Thymus (tissue), 14 donors: ENCODE measurements at places on chromosomes 6 and 20. TPM values are rescaled to one million over a fixed set of nuclear protein-coding genes. Genes with fewer than 3 reads are reported as not detected.

The MLIP gene
- total RNA-seq: 0.19 TPM

DNA sequence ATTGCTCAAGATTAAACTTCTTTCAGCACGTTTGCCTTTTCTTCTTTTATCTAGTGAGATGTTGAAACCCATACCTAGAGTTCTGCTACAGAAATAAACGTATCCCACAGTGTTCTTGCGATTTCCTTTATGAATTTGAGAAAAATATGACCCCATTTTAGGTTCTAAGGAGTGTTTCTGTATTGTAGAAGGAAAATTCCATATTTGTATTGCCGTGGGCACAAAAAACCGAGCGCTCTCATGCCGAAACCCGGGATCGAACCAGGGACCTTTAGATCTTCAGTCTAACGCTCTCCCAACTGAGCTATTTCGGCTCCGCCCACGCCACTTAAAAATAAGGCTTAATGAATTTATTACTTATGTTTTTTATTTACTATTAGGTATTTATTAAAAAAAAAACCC, 23.7 kb downstream of the ZNF311 start:
- H3K36me3 ChIP-seq: no peaks in the 10 kb centered on the region
- peak; percentile 31 for DNase-seq
- no peak overlapping the region for H3K27ac ChIP-seq

GRCh38 chr6:132614554-132614953, 9.5 kb downstream of the TAAR2 start:
- no peak for DNase-seq
- no peak overlapping the region for H3K27ac ChIP-seq
- H3K36me3 ChIP-seq: no peaks in the 10 kb centered on the region
- H3K27me3 ChIP-seq: no peaks in the 10 kb centered on the region

DNA sequence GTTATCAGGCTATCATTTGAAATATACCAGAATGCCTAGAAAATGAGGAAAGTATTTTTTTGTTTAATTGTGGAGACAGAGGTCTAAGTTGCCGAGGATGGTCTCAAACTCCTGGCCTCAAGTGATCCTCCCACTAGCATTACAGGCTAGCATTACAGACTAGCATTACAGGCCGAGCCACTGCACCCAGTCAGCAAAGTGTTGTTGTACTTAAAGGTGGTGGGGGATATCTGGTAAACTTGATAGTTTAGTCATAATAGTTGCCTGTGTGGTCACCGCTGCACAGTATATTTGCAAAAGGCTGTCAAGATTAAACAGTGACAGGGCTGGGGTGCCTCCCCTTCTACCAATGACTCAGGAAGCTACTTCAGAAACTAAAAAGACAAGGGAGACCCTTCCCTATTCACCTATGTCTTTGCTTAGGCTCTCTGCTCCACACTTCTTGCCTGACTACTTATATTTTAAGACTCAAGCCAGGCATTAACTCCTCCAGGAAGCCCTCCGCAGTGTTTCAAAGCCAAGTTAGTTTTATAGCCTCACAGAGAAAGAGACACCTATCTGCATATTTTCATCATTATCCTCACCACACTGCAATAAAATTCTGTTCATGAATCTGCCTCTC, 3.1 kb upstream of the AKIRIN2 start:
- H3K4me3 ChIP-seq: no peak overlapping the region
- H3K36me3 ChIP-seq: no peaks in the 10 kb centered on the region
- H3K4me1 ChIP-seq: peaks cover 3% of the 10 kb centered on the region

- no peak for DNase-seq
- H3K36me3 ChIP-seq: no peaks in the 10 kb centered on the region
- H3K27me3 ChIP-seq: no peaks in the 10 kb centered on the region
- no peak overlapping the region for H3K4me3 ChIP-seq
- no peaks in the 10 kb centered on the region for H3K4me1 ChIP-seq
Observed at GRCh38 chr6:141580988-141581552, 551.7 kb upstream of the GJE1 start.

DNA sequence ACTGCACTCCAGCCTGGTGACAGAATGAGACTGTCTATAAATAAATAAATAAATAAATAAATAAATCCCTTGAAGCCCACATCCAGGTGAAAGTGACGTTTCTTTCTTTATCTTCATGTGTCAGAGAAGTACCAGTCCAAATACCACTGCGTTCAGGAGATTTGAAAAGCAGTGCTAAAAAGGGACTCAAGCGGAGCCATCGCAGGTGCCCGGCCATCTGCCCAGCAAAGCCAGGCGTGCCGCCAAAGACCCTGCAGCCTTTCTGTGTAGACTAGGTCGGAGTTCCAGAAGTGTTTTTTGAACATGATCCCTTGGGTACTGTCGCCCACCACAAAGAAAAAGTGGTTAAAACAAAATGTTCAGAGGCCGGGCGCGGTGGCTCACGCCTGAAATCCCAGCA, 65.7 kb upstream of the CEP85L start:
- no peak overlapping the region for H3K27ac ChIP-seq
- H3K4me3 ChIP-seq: no peak overlapping the region
- H3K36me3 ChIP-seq: no peaks in the 10 kb centered on the region
- H3K27me3 ChIP-seq: no peaks in the 10 kb centered on the region

- no peak for DNase-seq
- H3K4me3 ChIP-seq: no peak overlapping the region
- H3K4me1 ChIP-seq: peaks cover 20% of the 10 kb centered on the region
- H3K36me3 ChIP-seq: no peaks in the 10 kb centered on the region
- H3K27me3 ChIP-seq: no peaks in the 10 kb centered on the region
Observed at GRCh38 chr6:85404564-85405174, 45.2 kb upstream of the NT5E start.

GRCh38 chr20:13221673-13222318, 722 bp downstream of the ISM1 start:
- no peaks in the 10 kb centered on the region for H3K36me3 ChIP-seq
- no peak overlapping the region for H3K27ac ChIP-seq
- H3K27me3 ChIP-seq: peaks cover 62% of the 10 kb centered on the region
- peaks cover 13% of the 10 kb centered on the region for H3K4me1 ChIP-seq

GRCh38 chr20:10672624-10673127, 1.1 kb downstream of the JAG1 start:
- H3K4me1 ChIP-seq: peaks cover 26% of the 10 kb centered on the region
- H3K27me3 ChIP-seq: peaks cover 59% of the 10 kb centered on the region
- DNase-seq: no peak
- no peaks in the 10 kb centered on the region for H3K36me3 ChIP-seq
- H3K4me3 ChIP-seq: peak overlapping the region; percentile 62

- no peaks in the 10 kb centered on the region for H3K27me3 ChIP-seq
- H3K4me3 ChIP-seq: no peak overlapping the region
- no peak for DNase-seq
- no peaks in the 10 kb centered on the region for H3K4me1 ChIP-seq
Observed at GRCh38 chr6:110693296-110693695, 122.0 kb downstream of the CDK19 start.

DNA sequence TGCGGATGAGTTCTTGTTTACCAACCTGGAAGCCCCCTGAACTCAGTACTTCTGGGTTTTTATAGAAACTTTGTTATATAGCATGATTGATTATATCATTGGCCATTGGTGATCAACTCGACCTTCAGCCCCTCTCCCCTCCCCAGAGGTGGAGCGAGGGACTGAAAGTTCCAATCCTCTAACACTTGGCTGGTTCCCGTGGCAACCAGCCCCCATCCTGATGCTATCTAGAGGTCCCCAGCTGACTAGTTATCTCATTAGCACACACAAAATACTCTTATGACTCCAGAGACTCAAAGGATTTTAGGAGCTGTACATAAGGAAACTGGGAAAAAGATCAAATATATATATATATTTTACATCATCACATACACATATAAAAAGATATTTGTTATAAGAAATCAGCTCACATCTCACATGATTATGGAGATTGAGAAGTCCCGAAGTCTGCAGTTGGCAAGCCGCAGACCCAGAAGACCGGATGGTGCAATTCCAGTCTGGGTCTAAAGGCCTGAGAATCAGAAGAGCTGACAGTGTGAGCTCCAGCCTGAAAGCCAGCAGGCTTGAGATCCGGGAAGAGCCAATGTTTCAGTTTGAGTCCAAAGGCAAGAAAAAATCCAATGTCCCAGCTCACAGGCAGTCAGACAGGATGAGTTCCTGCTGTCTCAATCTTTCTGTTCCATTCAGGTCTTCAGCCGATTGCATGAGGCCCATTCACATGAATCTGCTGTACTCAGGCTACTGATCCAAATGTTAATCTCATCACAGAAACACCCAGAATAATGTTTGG, 179.3 kb upstream of the DTNBP1 start:
- no peaks in the 10 kb centered on the region for H3K4me1 ChIP-seq
- no peaks in the 10 kb centered on the region for H3K36me3 ChIP-seq
- H3K4me3 ChIP-seq: no peak overlapping the region
- no peaks in the 10 kb centered on the region for H3K27me3 ChIP-seq
- no peak overlapping the region for H3K27ac ChIP-seq

GRCh38 chr6:36244641-36245280, 25.1 kb upstream of the PNPLA1 start:
- no peak overlapping the region for H3K4me3 ChIP-seq
- H3K36me3 ChIP-seq: no peaks in the 10 kb centered on the region
- no peak overlapping the region for H3K27ac ChIP-seq
- DNase-seq: no peak
- peaks cover 20% of the 10 kb centered on the region for H3K4me1 ChIP-seq
